ENCODE measurements at places on chromosomes 16 and 17.

- DNase-seq, result no peak
These were observed 2169.6 kb downstream of the TP53TG3F start for GRCh38 chr16:35628976-35629375.

DNA sequence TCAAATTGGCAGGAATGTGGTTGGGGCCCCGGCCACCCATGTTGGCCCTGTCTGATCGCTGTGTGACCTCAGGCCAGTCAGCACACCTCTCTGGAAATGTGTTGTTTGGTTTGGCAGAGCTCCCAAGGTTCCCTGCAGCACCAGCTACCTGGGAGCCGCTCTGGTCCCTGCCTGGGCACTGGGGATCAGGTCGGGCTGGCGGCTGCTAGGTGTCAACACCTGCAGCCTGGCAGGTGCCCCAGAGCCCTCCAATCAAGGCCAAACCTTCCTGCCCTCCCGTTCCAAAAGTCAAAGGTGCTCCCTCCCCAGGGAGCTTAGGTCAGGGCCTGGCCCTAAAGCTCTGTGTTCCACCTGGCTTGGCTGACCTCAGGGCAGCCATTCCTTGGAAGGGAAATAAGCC, 55.9 kb downstream of the ZDHHC7 start:
- DNase-seq, result no peak

GRCh38 chr17:12020642-12021622, at the start of gene MAP2K4:
Gene MAP2K4 (plus strand): TSS chr17:12020877. CDS start chr17:12020887, 10 bp downstream.
- peak; percentile 51 for DNase-seq

DNA sequence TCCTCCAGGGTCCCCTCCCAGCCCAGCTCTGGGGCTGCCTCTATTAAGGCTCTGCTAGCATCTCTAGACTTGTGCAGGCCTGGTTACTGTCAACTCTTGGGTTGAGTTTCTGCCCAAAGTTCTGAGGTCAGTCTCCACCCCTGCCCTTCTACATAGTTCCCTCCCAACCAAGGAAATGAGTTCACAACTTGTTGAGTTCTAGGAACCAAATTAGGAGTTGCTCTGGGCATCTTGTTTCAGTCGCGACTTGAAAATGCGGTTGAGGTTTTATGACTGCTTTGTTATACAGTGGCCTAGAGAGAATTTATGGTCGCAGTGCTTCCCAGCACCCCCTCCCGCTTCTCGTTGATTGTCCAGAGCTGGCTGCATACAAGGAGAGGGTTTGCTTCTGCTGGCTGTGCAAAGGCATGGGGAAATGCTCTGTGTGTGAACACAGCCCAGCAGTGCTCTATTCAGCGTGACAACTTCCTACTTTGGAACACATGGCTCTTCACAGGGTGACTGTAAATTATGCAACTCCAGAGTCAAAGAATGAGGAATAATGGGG, 20.2 kb downstream of the GNAO1 start:
- peak; percentile 21 for DNase-seq

DNA sequence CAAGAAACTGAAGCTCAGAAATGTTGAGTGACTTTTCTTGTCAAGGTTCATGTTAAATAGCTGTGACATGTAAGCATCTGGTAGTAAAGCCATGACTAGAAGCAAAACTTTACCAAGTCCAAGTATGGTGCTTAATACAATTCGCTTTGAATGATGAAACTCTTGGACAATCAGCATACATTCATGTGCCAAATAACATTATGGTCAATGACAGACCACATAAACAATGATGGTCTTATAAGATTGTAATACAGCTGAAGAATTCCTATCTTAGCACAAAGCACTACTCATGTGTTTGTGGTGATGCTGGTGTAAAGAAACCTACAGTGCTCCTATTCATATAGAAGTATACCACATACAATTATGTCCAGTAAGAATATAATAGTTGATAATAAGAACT, 97.1 kb upstream of the RPRML start:
- no peak for DNase-seq

GRCh38 chr17:7915179-7915610, 894 bp downstream of the RNF227 start:
- DNase-seq, result no peak

All from HL-60 (cell line).